ENCODE measurements at places on chromosomes 2 and 18.

GRCh38 chr18:75360215-75360614 is 67.3 kb downstream of the SMIM21 start:
- no peaks in the 10 kb centered on the region for H3K36me3 ChIP-seq
- peaks cover 5% of the 10 kb centered on the region for H3K27me3 ChIP-seq
- no peak for DNase-seq
- no peaks in the 10 kb centered on the region for H3K4me1 ChIP-seq

DNA sequence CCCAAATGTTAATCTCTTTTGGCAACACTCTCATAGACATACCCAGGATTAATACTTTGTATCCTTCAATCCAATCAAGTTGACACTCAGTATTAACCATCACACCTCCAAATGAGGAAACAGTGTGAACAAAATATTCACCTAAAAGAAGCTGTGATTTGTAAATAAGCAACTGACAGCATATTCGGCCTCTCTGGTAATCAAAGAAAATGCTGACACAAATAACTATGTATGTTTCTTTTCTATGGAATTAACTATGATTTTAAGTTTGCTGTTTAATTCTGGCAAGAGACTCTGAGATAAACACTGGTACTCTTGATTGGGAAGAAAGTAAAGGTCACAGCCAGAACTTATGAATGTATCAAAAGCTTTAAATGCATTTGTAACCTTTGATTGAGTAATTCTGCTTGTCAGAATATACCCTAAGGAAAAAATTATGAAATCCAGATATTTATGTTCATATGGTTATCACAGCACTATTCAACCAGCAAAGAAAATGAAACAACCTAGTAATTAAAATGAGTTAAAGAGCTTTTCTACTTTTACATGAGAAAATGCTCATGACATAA is 3.6 kb upstream of the GYPC start:
- no peaks in the 10 kb centered on the region for H3K27me3 ChIP-seq
- H3K27ac ChIP-seq: no peak overlapping the region
- DNase-seq: no peak
- no peak overlapping the region for H3K4me3 ChIP-seq

- no peaks in the 10 kb centered on the region for H3K4me1 ChIP-seq
- DNase-seq: no peak
- no peak overlapping the region for H3K27ac ChIP-seq
- H3K4me3 ChIP-seq: no peak overlapping the region
- no peaks in the 10 kb centered on the region for H3K27me3 ChIP-seq
Measured at GRCh38 chr2:235303499-235304291, 190.1 kb upstream of the AGAP1 start.

DNA sequence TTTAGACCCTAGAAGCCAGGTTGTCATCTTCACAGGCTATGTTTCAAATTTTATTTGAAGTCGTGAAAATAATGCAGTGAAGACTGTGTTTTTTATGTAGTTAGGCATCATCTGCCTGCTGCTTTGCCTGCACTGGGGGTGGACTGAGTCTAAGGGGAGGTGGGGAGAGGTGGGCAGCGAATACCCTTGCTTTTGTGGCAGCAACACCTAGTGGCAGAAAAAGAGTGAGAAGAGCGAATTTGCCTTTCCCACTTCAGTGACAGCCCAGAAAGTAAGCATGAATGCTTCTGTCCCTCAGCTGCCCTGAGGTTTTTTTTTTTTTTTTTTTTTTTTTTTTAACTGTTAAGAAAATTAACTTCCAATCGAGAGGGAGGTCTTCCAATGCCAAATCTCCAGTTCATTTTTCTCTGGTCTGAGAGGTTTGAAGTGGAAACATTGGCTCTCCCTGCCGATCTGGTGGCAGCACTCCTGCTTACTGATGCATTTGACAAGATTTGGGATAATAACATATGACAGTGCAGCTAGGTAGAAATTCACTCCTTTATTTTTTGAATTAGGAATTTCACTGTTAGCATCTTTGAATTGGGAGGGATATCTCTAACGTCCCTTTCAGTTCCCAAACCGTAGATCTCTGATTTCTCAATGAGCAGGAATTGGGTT is 60.3 kb upstream of the LYPD6B start:
- H3K36me3 ChIP-seq: no peaks in the 10 kb centered on the region
- H3K4me3 ChIP-seq: no peak overlapping the region
- no peak for DNase-seq
- no peak overlapping the region for H3K27ac ChIP-seq

GRCh38 chr18:23897733-23898132 is 116.8 kb upstream of the TTC39C start:
- peaks cover 7% of the 10 kb centered on the region for H3K4me1 ChIP-seq
- no peaks in the 10 kb centered on the region for H3K27me3 ChIP-seq
- no peaks in the 10 kb centered on the region for H3K36me3 ChIP-seq
- H3K27ac ChIP-seq: no peak overlapping the region
- no peak overlapping the region for H3K4me3 ChIP-seq

DNA sequence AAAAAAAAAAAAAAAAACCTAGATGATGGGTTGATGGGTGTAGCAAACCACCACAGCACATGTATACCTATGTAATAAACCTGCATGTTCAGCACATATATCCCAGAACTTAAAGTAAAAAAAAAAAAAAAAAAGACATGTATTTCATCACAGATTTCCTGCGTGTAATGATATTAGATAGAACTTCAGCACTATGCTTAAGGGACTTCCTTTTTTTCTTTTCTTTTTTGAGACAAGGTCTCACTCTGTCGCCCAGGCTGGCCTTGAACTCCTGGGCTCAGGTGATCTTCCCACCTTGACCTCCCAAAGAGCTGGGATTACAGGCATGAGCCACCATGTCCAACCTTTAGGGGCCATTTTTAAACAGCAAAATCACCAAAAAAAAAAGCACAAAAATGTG is 42.0 kb downstream of the NEURL3 start:
- no peak overlapping the region for H3K27ac ChIP-seq
- H3K4me3 ChIP-seq: no peak overlapping the region
- no peaks in the 10 kb centered on the region for H3K4me1 ChIP-seq
- no peak for DNase-seq
- no peaks in the 10 kb centered on the region for H3K27me3 ChIP-seq
- no peaks in the 10 kb centered on the region for H3K36me3 ChIP-seq

- no peak for DNase-seq
- peaks cover 20% of the 10 kb centered on the region for H3K4me1 ChIP-seq
- no peak overlapping the region for H3K4me3 ChIP-seq
- no peaks in the 10 kb centered on the region for H3K27me3 ChIP-seq
- no peak overlapping the region for H3K27ac ChIP-seq
- no peaks in the 10 kb centered on the region for H3K36me3 ChIP-seq
Measured at GRCh38 chr2:28617502-28618184, 121.8 kb downstream of the PLB1 start.

GRCh38 chr2:11482473-11483035 is 16.6 kb upstream of the E2F6 start:
- DNase-seq: no peak
- H3K4me3 ChIP-seq: no peak overlapping the region
- H3K27ac ChIP-seq: no peak overlapping the region
- peaks cover 35% of the 10 kb centered on the region for H3K27me3 ChIP-seq
- H3K36me3 ChIP-seq: no peaks in the 10 kb centered on the region

All from adrenal gland (tissue), 19 donors.